GM04504 (cell line): ENCODE measurements at places on chromosomes 6 and 20.

GRCh38 chr6:95593025-95593424 lies 15.7 kb downstream of the MANEA start:
- DNase-seq, result no peak

DNA sequence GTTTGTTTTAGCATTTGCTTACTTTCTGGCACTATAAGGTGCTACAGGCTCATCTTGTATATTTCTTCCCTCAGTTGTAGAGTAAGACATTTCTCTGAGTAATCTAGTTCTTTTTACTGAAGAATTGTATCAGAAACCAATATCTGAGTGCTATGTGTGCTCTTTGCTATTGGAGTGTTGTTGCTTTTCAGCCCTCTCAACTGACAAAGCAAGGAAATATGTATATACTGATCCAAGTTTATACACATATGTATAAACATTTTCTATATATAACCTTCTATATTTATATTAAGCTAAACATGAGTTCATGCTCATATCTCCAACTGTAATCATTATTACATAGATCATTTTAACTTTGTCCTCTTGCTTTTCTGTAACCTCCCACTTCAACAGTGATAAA lies 405.7 kb downstream of the RFPL4B start:
- no peak for DNase-seq

GRCh38 chr20:62951896-62952372 lies 575 bp upstream of the SLC17A9 start:
- no peak for DNase-seq

- peak; percentile 19 for DNase-seq
These were observed 271.2 kb downstream of the PRL start for GRCh38 chr6:22025468-22026163.

GRCh38 chr6:170212956-170213636 lies 77.8 kb downstream of the DLL1 start:
- no peak for DNase-seq

DNA sequence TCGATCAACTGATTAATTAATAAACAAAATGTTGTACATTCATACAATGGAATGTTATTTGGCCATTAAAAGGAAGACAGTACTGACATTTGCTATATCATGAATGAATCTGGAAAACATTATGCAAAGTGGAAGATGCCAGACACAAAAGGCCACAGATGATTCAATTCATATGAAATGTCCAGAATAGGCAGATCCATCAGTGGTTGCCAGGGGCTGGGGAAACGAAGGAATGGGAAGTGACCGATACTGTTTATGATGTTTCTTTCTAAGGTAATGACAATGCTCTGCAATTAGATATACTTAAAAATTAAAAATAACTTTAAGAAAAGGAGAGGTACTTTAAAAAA lies 37.2 kb downstream of the ELOVL5 start:
- peak; percentile 43 for DNase-seq

GRCh38 chr20:62677678-62678077 lies 31.0 kb upstream of the NTSR1 start:
- no peak for DNase-seq

DNA sequence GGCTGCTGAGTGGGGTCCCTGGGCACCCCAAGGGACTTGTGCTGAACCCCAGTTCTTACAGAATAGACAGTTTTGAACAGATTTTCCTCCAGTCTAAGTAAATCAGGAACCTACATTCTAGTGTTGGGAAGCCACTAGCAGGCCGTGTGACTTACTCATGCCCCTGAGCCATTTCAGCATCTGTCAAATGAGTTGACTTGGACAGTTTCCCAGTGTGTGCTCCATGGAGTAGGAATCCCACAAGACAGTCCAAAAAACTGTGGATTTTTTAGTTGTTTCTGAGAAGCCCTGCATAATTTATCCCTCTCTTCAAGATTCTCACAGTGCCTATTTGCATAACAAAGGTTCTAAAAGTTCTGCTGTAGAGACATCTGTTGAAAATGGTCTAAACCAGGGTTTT lies 2.1 kb downstream of the GABRR2 start:
- peak; percentile 93 for DNase-seq

DNA sequence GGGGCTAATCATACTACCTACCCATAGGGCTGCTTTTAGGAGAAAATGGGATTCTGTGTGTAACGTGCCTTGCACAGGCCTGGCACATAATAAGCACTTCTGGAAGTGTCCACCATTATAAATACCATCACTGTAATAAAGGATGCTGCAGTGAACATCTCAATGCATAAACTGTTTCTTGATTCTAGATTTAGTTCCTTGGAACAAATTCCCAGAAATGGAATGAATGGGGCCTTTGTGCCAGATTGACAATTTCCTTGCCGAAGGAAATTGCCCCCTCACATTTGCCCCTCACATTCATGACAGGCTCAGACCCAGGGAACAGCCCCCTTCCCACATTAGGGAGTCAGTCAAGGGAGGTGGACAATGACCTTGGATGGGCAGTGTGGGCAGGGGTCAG lies 29.2 kb downstream of the BPIFB4 start:
- no peak for DNase-seq

GRCh38 chr6:100121854-100122609 lies 128.0 kb upstream of the MCHR2 start:
- no peak for DNase-seq

- no peak for DNase-seq
These were observed 14.2 kb downstream of the OR2A4 start for GRCh38 chr6:131687022-131687421.

- no peak for DNase-seq
These were observed 244.4 kb downstream of the FOXA2 start for GRCh38 chr20:22339946-22340345.

DNA sequence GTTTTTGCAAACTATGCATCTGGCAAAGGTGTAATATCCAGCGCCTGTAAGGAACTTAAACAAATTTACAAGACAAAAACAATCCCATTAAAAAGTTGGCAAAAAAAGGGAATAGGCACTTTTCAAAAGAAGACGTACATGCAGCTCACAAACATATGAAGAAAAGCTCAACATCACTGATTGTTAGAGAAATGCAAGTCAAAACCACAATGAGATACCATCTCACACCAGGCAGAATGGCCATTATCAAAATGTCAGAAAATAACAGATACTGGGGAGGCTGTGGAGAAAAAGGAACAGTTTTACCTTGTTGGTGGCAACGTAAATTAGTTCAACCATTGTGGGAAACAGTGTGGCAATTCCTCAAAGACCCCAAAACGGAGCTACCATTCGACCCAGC lies 54.2 kb downstream of the TSBP1 start:
- no peak for DNase-seq

DNA sequence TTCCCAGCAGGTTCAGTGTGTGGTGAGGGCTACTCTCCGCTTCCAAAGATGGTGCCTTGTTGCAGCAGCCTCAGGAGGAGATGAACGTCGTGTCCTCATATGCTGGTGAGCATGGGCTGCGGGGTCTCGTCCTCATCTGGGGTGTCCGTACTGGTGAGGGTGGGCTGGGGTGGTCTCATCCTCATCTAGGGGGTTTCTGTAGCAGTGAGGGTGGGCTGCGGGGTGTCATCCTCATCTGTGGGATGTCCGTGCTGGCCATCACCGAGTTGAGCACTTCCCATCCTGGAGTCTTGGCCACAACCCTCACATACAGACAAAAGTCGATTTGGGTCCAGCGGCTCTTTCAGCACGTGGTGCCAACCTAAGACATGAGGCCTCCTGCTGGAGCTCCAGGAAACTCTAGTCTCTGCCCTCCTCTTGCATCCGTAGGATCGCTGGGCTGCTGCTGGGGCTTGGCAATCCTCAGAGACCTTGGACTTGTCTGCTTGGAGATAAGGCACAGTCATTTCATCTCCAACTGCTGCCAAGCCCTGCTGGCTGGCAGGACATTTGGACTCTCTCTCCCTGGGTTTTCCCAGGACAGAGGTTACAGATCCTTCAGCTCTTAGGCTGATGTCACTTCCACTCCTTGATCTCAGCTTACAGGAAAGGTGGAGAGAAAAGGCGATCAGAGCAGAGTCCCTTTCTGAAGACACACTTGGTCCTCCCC lies 160.4 kb downstream of the PACRG start:
- no peak for DNase-seq

DNA sequence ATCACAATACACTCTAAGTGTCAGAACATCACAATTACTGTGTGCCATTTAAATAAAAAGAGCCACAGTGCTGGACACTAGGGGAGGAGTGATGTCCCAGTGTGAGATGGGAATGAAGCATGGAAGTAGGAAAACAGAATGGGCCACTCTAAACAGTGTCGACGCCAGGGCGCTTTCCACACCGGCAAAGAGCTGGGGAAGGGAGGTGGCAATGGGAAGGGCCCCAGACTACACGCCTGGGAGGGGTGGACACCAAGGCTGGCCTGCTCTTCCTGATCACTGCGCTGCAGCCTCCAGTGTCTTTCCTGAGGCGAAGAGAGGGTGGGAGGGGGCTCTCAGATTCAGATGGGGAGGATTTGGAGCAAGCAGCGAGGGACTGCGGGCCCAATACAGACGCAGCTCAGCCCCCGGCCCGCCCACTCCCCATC lies 75.9 kb downstream of the ERMARD start:
- no peak for DNase-seq

- DNase-seq, result no peak
These were observed 123.4 kb upstream of the MAFB start for GRCh38 chr20:40812415-40812925.

GRCh38 chr20:20360464-20360863 lies 7.4 kb upstream of the INSM1 start:
- peak; percentile 30 for DNase-seq

DNA sequence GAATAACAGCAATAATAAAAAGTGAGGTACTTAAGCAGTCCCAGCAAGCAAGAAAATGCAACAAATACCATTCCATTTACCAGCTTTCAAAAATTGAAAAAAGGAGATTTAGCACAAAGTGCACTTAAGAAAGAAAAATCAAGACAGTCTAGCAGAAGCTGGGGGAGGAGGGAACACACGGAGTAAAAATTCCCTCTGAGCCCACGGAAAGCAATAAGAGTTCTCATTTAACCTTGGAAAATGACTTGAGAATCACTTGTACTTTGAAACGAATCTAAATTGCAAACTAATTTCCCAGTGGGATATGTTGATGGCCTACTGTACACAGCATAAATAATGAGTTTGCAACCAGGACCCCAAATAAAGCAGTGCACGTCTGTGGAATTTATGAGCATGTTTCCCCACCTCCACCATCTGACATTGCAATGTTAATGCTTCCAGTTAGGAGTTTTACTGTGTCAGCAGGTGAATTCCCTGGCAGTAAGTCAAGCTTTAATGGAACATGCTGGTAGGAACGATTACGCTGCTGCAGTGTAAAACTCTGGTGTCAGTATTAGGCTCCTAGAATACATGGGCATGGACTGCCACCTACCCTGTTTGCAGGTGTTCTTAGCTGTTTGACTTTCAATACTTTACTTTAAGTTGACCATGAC lies 386.8 kb downstream of the HDGFL1 start:
- no peak for DNase-seq

- DNase-seq, result no peak
These were observed 16.7 kb upstream of the ZBTB9 start for GRCh38 chr6:33437666-33438065.

GRCh38 chr6:116126032-116126431 lies at the start of gene COL10A1:
COL10A1 (minus strand) TSS chr6:116126132; CDS start chr6:116125492, 640 bp downstream.
- no peak for DNase-seq

GRCh38 chr6:153015094-153015640 lies 12.7 kb upstream of the MTRF1L start:
- DNase-seq, result no peak

DNA sequence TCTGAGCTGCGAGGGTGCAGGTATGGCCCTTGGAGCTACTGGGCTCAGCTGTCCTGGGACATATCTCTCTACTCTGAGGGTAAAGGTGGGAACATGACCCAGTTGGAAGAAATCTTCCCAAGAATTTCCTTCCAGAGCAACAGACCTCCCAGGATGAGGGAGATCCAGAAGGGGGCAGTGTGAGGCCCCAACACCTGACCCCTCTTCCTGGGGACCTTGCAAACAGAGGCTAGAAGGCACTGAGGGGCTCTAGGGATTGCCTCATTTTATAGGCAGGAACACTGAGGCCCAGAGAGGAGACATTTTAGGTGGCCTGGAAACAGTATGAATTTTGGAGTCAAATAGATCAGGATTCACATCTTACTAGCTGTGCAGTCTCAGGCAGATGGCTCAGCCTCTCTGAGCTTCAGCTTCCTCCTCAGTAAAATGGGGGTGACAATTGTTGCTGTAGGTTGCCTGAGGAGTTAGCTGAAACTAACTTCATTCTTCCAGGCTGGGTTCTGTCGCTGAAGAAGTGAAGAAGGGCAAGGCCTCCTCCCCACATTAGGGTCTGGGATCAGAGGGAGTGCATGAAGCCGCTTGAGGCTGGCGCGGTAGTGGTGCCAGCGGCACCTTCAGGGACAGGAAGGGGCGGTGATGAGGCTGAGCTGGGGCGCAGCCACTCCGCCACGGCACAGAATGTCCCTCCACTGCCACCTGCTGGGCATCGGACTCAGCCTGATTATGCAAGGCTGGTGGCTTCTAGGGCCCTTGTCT lies 11.4 kb downstream of the KCNK17 start:
- DNase-seq, result peak; percentile 27

GRCh38 chr6:48959251-48960060 lies 503.6 kb downstream of the MMUT start:
- DNase-seq, result no peak

DNA sequence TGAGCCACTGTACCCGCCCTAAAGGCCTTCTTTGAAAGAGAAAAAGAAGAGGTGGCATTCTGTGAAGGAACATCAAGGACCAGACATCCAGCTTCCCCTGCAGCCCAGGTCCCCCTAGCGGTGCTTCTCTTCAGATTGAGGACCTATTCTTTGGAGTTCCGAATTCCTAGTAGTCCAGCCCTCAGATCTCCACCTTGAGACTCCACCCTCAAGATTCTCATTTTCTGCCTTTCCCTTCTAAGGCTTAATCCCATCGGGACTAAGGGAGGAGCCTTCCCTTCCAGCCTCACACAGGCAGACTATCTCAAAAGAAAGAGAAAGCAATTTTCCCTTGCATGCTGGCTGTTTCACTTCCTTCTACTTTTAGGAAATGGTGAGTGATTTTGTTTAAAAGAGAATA lies 32.5 kb downstream of the MUC22 start:
- DNase-seq, result no peak

DNA sequence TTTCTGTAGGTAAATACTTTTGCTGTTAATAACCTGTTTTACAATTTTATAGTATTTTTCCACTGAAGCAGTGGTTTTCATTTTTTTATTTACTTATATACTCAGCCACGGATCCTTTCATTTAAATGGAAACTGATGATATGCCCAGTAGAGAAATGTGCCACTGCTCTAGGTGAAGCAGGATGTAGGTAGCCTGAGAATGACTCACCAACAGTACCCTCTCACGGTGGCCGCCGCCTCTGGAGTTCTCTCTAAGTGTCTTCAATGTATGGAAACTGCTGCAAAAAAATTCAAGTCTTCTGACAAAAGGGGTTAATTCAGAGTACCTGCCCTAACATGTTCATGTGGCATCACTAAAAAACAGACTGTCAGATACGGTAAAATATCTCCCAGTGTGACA lies 6.4 kb downstream of the EYA4 start:
- DNase-seq, result no peak
